ENCODE measurements at places on chromosomes 3 and 15.

GRCh38 chr3:40873934-40874699 lies 325.2 kb upstream of the CTNNB1 start:
- DNase-seq = no peak

DNA sequence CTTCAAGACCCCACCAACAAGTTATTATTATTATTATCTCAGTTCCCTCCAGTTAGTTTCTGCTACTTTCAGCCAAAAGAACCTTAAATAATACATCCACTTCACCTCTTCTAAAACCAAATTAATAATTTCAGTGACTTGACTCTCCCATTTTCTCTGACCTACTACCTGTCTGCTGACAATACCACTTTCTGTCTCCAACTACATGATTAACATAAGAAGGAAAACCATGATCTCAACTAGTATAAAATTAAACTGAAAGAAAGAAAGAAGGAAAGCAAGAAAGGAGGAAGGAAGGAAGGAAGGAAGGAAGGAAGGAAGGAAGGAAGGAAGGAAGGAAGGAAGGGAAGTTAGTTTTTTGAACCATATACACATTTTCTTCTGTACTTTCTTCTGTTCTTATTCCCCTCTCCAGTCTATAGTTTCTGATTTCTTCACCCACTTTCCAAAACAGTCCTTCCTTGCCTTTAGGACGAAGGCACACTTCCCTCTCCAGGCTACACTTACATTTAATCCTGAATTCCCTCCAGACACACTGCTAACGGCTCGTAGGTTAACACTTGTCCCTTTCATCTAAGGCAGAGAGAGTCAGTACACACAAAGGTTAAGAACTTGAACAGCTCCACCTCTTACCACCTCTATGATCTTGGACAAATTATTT lies 79.5 kb upstream of the GUCA1C start:
- no peak for DNase-seq

DNA sequence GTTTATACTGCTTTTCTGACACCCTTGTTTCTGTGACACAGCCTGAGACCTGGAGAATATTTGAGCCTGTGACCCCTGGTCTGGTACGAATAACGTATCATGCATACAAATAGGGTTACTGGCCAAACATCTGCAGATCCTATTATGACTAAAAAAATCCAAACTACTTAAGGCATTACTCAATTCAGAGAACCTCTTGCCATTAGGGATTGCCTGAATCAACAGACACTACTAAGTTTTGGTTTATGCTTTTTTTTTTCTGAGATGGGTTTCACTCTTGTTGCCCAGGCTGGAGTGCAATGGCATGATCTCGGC lies 35.4 kb downstream of the OSBPL10 start:
- DNase-seq = no peak

- no peak for DNase-seq
These were observed 115.1 kb downstream of the IQSEC1 start for GRCh38 chr3:12957824-12958792.

- no peak for DNase-seq
These were observed 47.7 kb downstream of the BDH1 start for GRCh38 chr3:197508051-197508451.

DNA sequence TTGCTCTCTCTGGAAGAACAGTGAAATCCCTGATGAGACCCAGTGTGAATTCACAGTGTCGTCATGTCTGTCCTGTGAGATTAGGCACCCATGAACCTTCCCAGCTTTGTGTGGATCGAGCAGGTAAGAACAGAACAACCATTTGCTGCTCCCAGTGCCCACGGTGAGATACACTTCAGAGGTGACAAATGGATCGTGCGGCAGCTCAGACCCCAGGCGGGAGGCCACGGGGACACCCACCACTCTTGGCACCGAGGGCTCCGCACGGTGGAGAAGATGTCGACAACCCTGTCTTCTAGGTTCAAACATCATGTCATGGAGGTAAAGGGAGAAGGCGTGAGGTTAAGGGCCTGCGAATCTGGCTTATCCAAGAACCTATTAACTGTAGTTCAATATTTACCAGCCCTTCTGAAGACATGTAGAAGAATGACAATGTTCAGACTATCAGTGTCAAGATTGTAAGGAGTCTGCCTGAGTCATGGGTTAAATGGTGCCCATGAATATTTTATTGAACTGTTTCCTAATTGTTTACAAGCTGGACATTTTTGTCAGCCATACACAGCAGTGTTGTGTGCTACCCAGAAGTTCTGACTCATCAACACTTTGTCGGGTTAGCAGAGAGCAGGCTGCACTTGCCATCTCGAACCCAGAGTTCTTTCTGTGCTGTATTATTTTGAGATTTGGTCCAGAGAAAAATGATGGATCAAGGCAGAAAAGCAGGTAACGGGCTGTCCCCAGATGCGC lies 15.5 kb upstream of the PCSK6 start:
- no peak for DNase-seq

DNA sequence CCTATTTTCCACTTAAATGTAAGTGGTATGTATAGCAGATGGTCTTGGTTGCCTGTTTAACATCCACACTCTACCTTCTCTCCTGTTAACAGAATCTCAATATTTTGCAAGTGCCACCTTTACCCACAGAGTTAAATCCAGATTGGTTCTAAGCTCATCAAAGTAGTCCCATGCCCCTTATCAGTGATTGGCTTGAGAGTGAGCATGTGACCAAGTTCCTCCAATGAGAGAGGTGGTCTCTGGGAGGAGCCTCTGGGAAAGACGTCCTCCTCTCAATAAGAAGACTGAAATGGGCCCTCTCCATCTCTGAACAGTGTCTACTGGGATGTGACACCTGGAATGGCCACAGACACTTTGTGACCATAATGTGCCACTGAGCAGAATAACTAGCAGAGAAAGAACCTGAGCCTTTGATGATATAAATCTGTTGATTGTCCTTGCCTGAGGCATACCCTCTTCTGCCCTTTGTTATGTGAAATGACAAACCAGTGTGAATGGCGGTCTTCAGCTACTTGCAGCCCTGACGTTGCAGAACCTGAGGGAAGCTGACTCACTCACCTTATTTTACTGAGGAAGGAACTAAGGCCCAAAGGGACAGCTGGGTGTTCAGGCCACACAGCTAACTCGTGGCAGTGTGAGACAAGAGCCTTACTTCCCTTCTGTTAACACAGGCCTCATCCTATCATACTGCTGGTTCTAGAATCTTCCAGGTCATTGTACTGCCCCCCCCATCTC lies 42.4 kb upstream of the LARS2 start:
- no peak for DNase-seq

DNA sequence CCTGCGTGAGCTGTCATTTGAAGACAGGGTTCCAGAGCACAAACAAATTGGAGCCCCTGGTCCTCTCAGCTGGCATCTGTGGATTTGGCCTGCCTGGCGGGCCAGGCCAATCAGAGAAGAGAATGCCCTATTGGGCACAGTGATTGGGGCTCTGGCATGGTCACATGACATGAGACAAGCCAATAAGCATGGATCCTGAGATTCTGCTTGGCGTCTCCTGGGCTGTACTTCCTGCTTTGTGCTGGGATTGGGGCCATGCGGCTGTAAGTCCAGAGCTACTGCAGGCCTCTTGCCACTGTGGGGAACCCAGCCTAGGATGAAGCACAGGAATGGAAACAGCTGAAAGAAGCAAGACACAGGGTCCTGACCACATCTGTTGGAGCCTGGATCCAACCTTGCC lies 121.4 kb downstream of the FBLN2 start:
- no peak for DNase-seq

Data from H9 (cell line).